H9 (cell line): ENCODE measurements at places on chromosomes 1 and 21. TPM values are rescaled to one million over a fixed set of nuclear protein-coding genes. Genes with fewer than 3 reads are reported as not detected.

Gene SLC25A34
- total RNA-seq: 0.94 and 1.5 TPM in 2 replicates

GRCh38 chr21:35394634-35395369, 345.7 kb upstream of the RUNX1 start:
- 0 out of 2 replicates have a peak, but pooled peaks cover 2% of the 10 kb centered on the region for H3K36me3 ChIP-seq
- no peaks in the 10 kb centered on the region for H3K4me1 ChIP-seq
- DNase-seq: no peak

Gene SPRR2B
- not detected in 2 replicates for total RNA-seq

Gene HTR6
- total RNA-seq: 0.29 and 0.37 TPM in 2 replicates
